CD4-positive, CD25-positive, alpha-beta regulatory T cell (primary cell): ENCODE measurements at places on chromosomes 16 and 17. TPM values are rescaled to one million over a fixed set of nuclear protein-coding genes. Genes with fewer than 3 reads are reported as not detected.

OR2C1 gene
- total RNA-seq, result not detected

ZFHX3 gene
- 0.94 TPM for total RNA-seq

DNA sequence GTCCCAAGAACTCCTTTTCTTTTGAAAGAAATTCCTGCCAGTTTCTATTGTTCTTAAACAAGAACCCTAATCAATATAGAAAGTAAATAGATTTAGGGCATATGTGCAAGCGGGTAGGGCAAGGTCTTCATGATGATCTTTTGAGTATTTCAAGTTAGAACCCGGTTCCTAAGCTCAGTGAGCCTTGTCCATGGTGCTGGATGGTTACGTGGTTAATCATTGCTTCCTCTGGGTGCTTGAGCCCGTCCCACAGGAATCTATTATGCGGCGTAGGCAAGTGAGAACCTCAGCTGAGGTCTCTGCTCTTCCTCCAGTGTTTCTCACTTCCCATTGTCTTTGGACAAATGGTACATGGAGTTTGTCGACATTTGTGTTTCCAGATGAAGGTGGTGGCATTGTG, 580.8 kb upstream of the EEF2KMT start:
- no peak for DNase-seq

PDILT gene
- not detected for total RNA-seq

- peak; percentile 53 for DNase-seq
Observed at GRCh38 chr17:27602721-27603420, 28.1 kb upstream of the LGALS9 start.

GRCh38 chr17:82547981-82548380, 28.4 kb downstream of the FOXK2 start:
- DNase-seq, result no peak

DNA sequence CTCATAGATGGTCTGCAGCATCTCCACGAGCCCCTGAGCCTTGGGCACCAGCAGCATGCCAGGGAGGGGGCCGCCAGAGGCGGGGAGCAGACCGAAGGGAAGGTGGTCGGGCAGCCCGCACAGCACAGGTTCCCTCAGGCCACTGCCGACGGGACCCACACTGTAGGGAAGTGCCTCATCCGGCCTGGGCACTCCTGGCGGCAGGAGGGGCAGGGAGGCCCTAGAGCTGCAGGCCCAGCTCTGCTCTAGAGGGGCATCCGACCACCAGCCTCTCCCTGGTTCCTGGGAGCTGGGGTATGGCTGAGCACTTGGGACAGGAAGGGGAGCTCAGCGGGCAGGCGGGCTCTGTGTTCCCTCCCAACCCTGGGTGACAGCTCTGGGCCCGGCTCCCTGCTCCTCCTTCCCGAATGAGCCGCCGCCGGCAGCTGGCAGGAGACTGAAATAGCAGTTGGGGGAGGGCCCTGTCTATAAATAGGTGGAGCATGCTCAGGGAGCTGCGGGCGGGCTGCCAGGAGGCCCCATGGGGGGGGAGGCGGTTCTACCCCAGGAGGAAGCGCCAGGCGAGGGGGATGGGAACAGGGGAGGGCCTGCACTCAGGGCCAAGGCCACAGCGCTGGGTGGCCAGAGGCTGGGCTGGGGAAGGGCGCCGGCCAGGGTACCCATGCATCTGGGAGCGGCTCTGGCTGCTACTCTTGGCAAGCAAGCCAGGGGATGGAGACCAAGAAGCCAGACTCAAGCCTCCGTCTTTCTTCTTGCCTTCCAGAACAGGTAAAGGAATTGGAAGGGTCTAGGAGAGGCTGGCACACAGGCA, 12.4 kb downstream of the HDAC5 start:
- no peak for DNase-seq

GRCh38 chr17:75645889-75646637, 12.8 kb downstream of the SMIM5 start:
- DNase-seq, result no peak

- no peak for DNase-seq
Observed at GRCh38 chr16:89915303-89916232, 3.1 kb upstream of the MC1R start.

SP6 gene
- 0.17 TPM for total RNA-seq

DNA sequence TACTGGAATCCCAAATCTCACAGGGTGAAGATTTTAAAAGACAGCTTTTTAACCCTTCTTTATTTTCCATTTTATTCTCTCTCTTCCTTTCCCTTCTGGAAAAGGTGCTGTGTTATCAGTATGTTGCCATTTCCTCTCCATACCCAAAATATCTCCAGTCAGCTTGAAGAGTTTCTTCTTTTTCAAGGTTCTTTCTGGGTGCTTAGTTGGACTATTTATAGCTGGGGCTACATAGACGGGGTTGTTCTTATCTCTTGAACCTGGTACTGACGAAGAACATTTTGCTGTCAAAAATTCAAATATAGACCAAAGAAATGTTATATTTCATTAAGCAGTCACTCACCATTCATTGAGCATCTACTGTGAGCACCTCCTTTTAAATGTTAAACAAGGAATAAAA, 48.6 kb downstream of the IST1 start:
- DNase-seq, result no peak

- DNase-seq, result no peak
Observed at GRCh38 chr16:11105038-11105903, 150.7 kb downstream of the SOCS1 start.

DNA sequence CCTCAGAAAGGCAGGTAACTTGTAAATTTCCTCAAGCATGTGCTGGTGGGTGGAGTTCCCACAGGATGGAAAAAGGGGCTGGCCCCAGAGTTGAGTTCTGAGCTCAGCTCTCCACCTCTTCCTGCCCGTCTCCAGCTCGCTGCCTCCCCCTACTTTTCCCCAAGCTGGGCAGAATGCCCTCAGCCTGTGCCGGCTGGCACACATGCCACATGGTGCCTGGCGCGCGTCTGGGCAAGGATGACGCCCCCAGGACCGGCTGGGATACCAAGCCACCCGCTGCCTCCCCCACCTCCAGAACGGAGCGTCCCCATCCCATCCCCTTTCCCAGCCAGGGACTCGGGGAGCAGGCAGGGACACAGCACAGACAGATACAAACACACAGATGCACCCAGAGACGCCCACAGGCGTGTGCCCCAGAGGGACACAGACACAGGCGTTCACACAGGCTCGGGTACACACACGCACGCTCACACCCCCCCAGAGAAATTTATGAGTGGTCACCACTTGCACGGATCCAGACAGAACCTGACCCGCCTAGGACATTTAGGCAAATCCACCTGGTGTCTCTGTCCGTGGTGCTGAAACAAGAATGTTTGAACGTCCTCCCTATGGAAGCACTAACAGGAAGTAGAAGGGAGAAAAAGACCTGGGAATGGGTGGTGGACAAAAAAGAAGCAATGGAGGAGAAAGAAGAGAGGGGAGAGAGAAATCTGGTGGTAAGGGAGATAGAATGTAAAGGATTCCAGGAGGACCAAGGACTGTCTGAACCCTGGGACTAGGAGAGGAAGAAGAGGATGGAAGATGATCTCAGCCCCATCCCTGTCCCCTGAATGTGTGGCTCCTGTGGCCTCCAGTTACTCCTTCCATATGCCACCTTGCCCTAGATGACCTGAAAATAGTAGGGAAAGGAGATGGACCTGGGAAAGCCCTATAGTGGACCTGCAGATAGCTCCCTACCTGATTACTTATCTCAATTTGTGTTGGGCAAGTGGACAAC, 15.5 kb downstream of the NEUROD2 start:
- DNase-seq, result no peak

GRCh38 chr16:11668623-11669379, 546 bp downstream of the SNN start:
- peak; percentile 37 for DNase-seq

GRCh38 chr17:27536781-27537180, 80.5 kb downstream of the KSR1 start:
- DNase-seq, result no peak

DNA sequence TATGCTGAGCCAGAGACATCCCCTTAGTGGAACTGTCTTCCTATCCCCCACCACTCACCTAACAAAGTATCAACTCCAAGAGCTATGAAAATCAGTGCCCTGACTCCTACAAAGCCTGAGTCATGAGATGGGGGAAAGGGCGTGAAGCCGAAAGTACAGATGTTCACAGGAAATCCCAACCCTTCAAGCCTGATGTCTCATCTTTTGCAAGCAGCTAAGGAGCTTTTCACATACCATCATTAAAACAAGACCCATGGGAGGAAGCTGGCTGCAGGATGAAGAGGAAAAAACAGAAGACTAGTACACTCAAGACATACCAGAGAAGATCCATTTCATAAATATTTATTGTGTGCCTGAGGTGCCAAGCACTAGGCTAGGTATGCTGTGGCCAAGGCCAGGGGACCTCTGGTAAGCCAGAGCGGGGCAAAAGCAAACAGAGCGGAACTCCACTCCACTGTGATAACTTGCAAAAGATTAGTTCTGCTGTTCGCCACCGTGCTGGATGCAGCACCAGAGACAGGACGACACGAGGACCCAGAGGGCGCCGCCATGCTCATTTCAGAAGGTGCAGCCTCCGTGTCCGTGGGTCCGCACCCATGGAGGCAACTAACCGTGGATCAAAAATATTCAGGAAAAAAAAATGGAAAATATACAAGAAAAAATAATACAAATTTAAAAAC, 4.5 kb upstream of the MNT start:
- DNase-seq, result no peak

GRCh38 chr16:11313493-11314308, 31.6 kb upstream of the RMI2 start:
- no peak for DNase-seq

- DNase-seq, result no peak
Observed at GRCh38 chr16:55943267-55943666, 68.1 kb upstream of the CES5A start.
